Muscle of arm (tissue), 14 donors: ENCODE measurements at places on chromosomes 13 and 19.

DNA sequence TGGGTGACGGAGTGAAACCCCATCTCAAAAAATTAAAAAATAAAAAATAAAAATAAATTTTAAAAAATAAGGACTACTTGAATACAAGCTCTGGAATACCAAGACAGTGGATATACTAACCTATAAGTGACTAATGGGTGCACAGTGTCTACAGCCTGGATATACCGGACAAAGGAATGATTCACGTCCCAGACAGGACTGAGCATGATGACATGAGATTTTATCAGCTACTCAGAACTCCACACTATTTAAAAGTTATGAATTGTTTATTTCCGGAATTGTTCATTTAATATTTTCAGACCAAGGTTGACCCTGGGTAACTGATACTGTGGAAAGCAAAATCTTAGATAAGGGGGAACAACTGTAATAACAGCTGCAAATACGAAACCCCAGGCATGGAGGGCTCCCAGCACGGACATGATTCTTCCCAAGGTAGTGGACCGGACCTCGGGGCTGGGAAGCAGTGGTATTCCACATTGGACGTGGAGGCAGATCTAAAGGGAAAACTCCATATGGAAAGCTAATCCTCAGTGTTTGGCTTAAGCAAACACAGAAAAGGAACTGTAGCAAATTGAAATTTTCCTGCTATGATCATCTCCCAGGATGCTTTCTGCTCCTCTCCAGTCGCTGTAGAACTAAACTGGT lies 102.6 kb upstream of the TSHZ3 start:
- no peak for DNase-seq

GRCh38 chr19:12400633-12401502 lies at the start of gene ZNF799:
ZNF799 (minus strand) TSS chr19:12401271; CDS start chr19:12401070, 201 bp downstream.
- peak; percentile 96 for DNase-seq

DNA sequence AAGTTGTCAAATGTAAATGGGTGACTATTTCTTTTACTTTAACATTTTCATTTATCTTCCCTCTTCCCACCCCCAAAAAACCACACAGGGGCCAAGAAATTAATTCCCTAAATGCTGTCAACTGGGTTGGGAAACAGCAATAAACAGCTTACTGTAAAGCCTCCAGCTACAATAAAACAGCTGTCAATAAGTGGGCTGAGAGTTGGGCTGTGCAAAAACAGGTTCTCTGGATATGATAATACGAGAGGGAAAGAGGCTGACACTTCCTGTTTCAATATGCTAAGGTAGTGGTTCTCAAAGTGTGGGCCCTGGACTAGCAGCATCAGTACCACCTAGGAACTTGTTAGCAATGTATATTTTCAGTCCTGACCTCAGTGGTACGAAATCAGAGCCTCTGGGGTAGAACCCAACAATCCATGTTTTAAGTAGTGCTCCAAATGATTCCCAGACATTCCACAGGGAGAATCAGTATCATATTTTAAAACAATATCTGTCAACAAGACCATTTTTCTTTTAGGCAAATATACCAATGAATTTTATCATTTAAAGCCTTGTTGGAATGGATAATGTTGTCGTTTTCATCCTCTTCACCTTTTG lies 8.4 kb downstream of the PCDH9 start:
- no peak for DNase-seq

DNA sequence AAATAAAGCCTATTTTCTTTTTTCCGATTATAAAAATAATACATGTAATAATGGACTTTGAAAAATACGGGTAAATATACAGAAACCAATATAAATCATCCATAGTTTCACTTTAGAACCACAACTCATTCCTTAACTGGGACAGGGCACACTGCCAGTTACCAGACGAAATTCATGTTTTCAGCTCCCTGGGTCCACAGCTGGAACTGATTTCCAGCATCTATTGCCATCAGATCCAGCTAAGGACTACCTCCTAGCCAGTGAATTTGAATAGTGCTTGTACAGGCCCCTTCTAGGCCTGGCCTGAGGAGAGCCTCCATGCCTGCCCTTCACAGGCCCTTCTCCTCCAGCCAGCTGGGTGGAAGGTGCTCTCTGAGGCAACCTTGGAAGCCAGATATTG lies 30.0 kb upstream of the ATP12A start:
- peak; percentile 35 for DNase-seq

DNA sequence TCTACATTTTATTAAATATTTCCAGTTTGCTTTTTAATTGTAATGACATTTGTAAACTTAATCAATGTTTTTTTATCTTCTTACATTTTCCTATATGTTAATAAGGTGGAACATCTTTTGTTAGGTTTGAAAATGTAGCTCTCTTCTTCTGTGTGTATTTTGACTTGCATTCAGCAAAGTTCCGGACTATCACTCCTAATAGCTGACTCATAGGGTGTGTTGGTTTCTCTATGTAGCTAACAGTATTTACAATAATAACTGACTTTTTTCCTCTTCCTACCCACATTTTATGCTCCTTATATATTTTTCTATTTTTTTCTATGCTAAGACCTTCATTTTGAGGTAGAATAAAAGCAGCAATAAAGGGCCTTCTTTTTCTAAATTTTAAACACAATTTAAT lies 28.1 kb downstream of the MYO16 start:
- no peak for DNase-seq

GRCh38 chr19:51660975-51661600 lies 14.5 kb upstream of the SIGLEC14 start:
- peak; percentile 77 for DNase-seq

DNA sequence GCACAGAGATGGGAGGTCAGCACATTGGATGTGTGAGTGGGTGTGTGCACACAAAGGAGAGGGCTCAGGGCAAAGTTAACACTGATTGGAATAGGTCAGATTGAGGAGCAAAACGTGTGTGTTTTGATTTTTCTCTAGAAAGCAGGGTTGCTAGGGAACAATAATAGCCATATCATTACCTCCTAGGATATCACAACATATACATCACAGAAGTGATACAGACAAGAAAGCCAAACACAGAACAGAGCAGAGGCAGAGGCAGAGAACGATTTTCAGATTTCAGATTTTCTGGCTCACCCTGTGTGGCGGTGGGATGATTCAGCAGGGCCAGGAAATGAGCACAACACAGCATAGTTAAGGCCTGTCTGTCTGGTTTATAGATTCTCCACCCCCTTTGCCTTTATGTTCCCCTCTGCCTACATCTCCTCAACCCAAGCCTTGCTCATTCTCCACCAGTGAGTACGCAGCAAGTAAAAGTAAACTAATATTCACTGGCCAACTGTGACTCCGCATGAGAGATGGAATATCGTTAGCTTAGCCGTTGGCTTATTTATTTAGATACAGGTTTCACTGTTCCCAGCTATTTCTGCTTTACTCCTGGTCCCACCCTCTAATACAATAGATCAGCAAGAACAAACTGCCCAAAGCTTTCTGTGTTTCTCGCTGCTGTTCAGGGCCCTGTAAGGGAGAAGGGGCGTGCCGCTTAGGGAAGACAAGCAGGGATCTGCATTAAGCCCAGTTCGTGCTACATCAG lies 182.7 kb upstream of the TSC22D1 start:
- no peak for DNase-seq

DNA sequence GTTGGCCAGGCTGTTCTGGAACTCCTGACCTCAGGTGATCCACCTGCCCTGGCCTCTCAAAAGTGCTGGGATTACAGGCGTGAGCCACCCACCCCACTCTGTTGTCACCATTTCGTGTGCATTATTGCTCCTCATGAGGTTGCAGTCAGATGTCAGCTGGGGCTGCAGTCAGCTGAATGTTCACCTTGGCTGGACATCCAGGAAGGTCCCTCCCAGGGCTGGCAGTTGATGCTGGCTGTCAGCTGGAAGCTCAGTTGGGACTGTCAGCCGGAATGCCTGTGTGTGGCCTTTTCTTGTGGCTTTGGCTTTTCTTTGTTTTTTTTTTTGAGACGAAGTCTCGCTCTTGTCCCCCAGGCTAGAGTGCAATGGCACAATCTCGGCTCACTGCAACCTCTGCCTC lies 6.6 kb downstream of the MEGF8 start:
- DNase-seq = no peak

GRCh38 chr19:14550201-14550754 lies 20.9 kb downstream of the TECR start:
- DNase-seq = no peak

DNA sequence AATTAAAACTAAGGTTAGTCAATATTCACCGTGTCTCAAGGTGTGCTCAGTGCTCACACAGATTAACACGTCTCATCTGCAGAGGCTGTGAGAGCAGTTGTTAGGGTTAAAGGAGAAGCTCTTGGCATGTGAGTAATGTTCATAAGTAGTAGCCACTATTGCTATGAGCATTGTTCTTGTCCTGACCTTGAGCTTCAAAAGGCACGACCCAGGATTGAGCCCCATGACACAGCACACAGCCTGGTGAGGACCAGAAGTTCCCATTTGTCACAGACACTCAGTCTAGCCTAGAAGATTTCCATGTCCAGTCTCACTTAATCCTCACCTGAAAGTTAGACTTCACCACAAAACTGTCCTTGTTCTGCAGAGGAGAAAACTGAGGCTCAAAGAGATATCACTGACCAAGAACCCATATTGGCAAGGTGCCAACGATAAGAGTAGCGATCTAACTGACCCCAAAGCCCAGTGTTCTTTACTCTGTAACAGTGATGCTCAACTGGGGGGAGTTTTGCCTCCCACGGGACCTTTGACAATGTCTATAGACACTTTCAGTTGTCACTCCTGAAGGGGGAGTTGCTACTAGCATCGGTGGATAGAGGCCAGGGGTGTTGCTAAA lies 26.0 kb downstream of the FPR3 start:
- no peak for DNase-seq

- DNase-seq = no peak
Measured at GRCh38 chr13:29713839-29714238, 118.4 kb upstream of the SLC7A1 start.

GRCh38 chr13:105442949-105443699 lies 1092.3 kb downstream of the EFNB2 start:
- DNase-seq = peak; percentile 24

DNA sequence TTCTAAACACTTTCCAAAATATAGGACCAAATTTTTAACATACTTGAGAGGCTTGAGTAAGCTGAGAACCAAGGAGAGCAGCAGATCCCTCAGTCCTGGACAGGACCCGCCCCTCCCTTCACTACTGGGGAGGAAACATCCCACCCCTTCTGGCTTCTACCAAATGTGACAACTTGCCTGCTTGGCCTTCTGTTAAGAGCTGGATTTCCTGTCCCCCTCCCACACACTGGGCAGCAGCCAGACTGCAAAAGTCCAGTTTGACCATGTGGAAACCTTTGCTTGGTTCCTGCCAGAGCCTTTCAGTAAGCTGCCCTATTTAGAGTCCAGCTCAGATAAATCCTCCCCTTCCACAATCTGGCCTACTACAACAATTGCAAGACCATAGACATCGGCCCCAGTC lies 84.3 kb downstream of the FGF14 start:
- DNase-seq = peak; percentile 59

- DNase-seq = no peak
Measured at GRCh38 chr19:55406091-55406825, 1.3 kb downstream of the UBE2S start.

DNA sequence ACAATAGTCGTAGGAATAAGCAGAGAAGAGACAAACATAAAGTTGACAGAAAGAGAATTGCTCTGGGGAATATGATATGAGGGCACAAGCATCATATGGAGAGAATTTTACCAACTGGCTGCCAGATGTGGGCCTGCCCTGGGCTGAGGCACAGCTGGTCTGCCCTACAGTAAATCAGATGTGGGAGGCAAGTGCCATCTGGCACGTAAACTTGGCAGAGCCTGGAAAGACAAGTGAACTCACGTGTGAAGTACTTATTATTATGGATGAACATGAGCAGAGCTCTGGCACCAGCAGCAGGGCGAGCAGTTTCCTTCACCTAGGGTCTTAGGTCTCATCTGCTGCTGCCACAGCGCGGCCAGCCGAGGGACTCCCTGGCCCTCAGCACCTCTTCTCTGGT lies 20.6 kb downstream of the PCDH8 start:
- DNase-seq = no peak

DNA sequence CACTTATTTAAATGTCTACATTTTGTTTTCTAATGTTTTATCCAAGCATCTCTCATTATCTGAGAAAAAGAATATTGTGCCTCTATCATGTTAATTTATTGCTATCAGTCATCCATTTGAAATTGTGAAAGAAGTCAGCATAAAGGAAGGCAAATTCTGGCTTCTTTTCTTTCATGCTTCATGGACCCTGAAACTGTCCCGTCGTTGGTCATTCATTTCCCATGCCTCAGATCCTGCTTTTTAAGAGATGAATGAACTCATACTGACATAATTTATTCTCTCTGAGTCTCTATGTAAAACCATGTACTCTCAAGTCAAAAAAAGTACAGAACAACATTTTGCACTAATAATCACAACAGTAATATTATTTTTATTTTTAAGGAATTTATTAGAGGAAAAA lies 2512.0 kb downstream of the PCDH9 start:
- no peak for DNase-seq

DNA sequence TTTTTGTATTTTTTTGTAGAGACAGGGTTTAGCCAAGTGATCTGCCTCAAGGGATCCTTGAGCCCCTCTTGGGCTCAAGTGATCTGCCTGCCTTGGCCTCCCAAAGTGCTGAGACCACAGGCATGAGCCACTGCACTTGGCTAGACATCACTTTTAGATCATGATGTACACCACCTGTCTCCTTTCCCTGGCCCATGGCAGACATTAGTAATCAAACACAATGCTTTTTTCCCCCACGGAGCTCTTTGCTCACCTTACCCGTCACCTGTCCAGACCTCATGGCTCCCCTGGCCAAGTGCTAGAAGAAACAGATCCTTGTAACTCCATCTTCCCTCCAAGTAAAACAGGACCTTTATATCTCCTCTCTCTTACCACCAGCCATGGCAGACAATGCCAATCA lies 18.4 kb downstream of the NUMBL start:
- no peak for DNase-seq

DNA sequence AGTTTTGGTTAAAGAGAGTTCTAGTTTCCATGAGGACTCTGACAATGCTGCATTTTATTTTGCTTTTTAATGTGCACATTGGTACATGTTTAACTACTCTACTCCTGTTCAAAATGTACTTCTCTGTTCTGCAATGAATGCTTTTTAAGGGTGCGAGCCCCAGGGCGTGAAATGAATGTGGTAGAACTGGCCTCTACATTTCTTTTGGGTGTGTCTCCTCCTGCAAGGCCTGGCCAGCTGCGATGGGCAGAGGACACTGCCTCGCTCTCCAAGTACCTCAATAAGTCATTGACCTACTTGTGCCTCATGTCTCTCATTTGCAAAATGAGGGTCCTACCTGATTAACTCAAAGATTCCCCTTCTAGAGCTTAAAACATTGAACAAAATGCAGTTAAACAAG lies 6.7 kb downstream of the RGS9BP start:
- no peak for DNase-seq

- no peak for DNase-seq
Measured at GRCh38 chr13:109821103-109821502, 34.7 kb upstream of the IRS2 start.

- DNase-seq = peak; percentile 23
Measured at GRCh38 chr13:102141625-102142472, 260.0 kb downstream of the FGF14 start.
